ENCODE measurements at places on chromosomes 4 and X.

DNA sequence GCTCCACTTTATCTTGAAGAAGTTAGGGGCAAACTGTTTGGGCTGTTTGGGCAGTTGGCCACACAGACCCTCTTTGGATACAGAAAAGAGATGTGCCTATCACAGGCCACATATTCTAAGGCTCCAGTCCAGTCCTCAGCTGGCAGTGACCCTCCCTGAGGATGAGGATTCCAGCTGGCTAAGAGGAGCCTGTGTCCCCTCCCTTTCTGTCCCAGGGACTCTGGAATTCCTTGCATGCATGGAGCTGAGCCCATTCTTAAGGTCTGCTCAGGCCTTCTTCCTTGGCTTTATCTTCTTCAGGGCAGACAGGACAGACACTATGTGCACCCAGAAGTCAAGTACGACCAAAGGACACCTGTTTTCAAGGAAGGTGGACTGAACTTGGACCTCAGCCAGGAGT, 23.8 kb upstream of the GK2 start:
- DNase-seq = no peak

DNA sequence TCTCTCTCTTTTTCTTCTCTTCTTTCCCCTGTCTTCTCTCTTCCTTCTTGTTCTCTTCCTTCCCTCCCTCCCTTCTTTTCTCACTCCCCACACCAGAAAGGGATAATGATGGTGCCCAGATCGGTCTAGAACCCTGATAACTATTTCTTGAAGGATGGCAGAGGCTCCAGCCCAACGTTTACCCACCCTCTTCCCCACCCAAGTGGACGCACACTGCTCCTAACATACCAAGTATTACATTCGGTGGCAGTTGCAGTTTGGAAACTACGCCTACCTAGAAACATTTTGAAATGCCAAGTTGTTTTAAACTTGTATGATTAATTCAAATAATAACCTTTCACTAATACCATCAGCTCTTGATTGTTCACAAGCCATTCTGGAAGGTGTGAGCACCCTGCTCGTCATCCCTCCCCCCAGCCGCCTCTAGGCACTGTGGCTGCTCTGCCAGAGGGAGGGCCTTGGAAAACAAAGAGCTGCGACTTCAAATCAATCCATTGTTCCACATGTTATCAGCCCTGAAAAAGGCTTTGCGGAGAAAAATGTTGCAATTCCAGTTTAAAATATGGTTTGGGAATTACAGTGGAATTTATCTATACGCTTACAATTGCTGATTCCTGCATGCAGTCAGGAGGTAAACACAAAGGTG, 1017.5 kb upstream of the TENM3 start:
- DNase-seq = no peak

DNA sequence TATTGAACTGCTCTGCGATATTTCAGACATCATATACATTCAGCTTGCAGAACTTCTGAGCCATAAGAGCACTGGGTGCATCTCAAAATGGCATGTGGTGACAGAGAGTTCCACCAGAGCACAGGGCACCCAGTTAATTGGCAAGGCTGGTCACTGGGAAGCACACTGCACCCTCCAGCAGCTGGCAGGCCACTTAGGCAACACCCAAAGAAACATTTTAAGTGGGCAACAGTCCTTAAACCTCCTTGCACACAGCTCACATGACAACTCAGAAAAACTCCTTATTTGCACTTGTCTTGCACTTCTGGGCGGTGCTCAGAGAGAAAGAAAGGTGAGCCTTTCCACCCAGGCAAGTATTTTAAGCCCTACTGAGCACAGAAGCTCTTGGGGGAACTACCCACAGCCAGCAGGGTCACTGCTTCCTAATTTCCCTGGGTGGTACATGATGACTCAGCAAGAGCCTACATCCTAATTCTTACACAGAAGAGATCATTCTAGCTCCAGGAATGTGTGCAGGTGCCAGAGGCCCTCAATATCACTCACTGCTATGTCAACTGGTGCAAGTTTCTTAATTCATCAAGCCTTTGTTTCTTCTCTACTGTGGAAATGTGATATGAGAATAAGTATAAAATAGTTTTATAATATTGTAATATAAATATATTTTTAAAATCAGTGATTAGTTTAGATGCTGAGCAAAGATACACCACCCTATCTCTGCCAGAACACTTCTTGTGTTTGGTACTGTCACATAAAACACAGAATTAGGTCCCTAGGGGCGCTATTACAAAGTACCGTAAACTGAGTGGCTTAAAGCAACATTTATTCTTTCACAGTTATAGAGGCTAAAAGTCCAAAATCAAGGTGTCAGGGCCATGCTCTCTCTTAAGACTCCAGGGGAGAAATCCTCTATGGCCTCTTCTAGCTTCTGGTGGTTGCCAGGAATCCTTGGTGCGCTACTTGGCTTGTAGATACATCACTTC, 155.1 kb upstream of the PPARGC1A start:
- no peak for DNase-seq

DNA sequence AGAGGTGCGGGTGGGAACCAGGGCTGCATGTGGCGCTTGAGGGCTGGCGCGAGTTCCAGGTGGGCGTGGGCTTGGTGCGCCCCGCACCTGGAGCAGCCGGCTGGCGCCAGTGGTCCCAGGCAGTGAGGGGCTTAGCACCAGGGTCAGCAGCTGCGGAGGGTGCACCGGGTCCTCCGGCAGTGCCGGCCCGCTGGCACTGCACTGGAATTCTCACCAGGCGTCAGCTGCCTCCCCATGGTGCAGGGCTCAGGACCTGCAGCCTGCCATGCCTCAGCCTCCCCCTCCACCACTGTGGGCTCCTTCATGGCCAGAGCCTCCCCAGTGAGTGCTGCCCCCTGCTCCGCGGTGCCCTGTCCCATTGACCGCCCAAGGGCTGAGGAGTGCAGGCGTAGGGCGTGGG, 174.0 kb downstream of the ADAM29 start:
- DNase-seq = no peak

- DNase-seq = no peak
These were observed 49.8 kb downstream of the PDHA2 start for GRCh38 chr4:95889662-95890061.

DNA sequence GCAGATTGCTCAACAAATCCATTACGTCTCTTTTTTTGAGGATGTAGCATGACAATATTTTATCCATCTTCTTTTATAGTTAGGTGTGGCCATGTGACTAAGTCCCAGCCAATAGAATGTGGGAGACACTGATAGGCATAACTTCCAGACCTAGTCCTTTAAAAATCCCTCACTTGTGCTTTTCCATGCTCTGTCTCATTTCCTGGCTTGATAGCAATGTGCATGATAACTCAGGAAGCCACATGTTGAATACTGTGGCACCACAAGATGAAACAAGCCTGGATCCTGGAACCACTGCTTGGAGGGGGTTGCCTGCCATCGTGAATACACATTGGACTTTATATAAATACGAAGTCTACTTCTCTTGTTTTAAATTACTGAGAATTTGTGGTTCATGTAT, 184.0 kb upstream of the NEIL3 start:
- no peak for DNase-seq

DNA sequence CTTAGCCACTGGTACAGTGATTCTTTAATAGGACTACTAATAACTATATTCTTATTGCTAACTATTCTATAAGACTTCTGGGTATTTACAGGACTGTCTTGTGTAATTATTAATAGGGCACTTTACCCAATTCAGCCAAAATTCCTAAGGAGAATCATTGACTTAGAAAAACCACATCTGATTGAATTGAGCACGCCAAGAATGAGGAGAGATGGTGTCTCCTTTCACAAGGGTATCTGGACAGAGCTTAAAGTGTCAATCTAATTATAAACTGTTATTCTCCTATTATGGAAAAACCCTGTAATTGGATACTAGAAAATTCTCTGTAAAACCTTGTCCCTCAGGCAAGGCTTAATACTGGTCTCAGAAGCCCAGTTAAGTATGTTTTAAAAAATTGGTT, 111.1 kb upstream of the TLL1 start:
- DNase-seq = no peak

DNA sequence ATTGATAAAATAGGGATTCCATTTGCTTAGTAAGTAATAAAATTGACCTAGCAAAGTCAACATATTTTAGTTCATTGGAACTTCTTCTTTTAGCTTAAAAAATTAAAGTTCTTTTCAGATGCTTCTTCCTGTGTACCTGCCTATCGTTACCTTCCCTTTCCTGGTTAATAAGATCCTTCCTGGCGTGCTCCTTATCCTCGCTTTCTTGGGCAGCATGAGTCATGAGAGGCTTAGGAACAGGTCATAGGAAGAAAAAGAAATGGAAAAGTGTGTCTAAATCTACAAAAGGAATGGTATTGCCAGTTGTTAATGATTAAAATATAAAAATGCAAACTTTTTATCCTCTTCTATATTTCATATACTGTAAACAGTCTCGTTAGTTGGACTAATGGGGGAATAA, 170.3 kb downstream of the DCTD start:
- no peak for DNase-seq

GRCh38 chr4:2794486-2795299, 1.8 kb downstream of the SH3BP2 start:
- no peak for DNase-seq

DNA sequence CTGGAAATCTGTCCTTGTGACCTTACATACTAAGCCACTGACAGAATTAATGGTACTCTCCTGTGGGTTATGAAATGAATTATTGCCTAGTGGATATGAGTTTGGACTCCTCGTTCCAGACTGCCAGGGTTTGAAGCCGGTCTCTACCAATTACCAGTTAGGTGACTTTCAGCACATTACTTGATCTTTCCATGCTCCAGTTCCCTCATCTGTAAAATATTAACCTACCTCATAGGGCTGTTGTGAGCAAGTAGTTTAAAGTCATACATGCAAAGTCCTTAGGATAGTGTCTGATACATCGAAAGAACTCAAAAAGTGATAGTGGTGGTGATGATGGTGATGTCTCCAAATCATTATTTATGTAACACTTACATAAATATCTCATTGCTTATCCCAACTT, 373.5 kb upstream of the ARX start:
- DNase-seq = no peak

GRCh38 chr4:6926681-6927478, 17.3 kb downstream of the TBC1D14 start:
- no peak for DNase-seq

GRCh38 chr4:103364083-103364482, 165.9 kb upstream of the CENPE start:
- DNase-seq = no peak

GRCh38 chr4:52837716-52838558, 24.2 kb upstream of the RASL11B start:
- no peak for DNase-seq

- no peak for DNase-seq
These were observed 63.3 kb downstream of the KCNIP4 start for GRCh38 chr4:21885241-21885640.

GRCh38 chrX:56233682-56234081, 1.5 kb downstream of the KLF8 start:
- DNase-seq = no peak

- no peak for DNase-seq
These were observed 46.0 kb downstream of the UGT2A3 start for GRCh38 chr4:68905598-68905938.

GRCh38 chr4:92843784-92844183, 540.0 kb downstream of the GRID2 start:
- no peak for DNase-seq

GRCh38 chr4:2356123-2357069, 62.0 kb downstream of the ZFYVE28 start:
- DNase-seq = no peak

DNA sequence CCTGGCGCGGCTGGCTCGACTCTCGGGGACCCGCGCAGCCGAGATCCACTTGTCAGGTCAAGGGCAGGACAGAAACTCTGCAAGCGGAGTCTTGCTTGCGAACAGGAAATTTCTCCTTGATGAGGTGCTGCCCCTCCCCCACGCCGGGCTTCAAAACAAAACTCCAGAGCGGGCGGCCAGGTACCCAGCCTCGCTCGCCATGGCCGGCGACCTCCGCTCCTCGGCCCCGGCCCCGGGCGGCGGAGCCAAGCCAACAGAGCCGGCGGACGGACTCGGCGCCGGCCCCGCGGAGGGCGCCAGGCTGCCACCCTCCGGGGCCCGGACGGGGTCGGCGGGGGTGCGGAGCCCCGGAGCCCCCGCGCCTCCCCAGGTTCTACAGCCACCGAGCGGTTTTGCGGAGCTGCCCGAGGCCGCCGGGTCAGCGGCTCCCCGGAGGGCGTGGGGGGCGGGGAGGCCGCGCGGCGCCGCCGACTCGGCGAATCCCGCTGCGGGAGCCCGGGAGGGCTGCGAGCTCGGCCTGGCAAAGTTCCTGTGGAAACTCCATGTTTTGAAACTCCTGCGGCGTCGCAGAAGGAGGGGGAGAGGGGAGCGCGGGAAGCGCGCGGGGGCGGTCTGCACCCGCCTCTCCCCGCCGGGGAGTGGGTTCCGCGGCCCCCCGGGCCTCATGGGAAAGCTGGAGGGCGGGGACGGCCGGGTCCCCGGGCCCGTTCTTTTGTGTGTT, 11.7 kb upstream of the BCOR start:
- no peak for DNase-seq

DNA sequence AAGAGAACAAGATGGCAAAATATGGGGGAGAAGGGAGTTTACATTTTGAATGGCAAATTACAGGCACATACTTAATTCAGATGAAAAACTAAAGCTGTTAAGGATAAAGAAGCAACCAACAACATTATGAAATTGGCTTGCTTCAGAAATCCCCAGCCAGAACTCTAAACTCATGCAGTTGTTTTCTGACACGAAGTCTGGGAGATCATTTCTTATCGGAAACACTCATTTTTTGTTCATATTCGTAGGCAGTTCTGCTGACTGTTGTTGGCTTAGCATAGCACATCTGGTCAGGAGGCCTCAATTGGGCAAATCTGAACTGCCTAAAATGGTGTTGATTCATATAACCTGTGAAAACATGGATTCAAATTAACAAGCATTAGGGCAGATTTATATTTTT, 33.0 kb upstream of the ARHGAP6 start:
- DNase-seq = no peak

- no peak for DNase-seq
These were observed 94.5 kb upstream of the RASGEF1B start for GRCh38 chr4:81566161-81566591.

DNA sequence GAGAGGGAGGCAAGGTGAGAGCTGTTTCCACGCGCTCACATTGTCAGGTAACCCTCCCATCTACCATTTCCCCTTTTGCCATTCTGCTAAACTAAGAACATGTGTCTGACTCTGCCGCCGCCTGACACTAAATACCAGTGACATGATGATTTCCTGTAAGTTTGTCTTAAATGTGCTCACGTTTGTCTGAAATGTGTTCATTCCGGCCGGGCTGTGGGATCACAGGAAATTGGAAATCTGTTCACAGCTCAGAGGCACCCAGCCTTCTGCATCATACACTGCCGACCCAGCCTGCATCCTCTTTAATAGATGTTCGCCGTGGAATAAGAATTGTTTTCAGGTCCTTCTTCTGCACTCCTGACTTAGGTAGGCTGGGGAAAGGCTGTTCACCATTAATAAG, 336.2 kb upstream of the PPARGC1A start:
- no peak for DNase-seq

- DNase-seq = no peak
These were observed 350.6 kb upstream of the SLC7A11 start for GRCh38 chr4:138592796-138593195.
